ENCODE measurements at places on chromosomes 2 and 18.

GRCh38 chr2:9140645-9141044 is 66.0 kb upstream of the ASAP2 start:
- DNase-seq: no peak

DNA sequence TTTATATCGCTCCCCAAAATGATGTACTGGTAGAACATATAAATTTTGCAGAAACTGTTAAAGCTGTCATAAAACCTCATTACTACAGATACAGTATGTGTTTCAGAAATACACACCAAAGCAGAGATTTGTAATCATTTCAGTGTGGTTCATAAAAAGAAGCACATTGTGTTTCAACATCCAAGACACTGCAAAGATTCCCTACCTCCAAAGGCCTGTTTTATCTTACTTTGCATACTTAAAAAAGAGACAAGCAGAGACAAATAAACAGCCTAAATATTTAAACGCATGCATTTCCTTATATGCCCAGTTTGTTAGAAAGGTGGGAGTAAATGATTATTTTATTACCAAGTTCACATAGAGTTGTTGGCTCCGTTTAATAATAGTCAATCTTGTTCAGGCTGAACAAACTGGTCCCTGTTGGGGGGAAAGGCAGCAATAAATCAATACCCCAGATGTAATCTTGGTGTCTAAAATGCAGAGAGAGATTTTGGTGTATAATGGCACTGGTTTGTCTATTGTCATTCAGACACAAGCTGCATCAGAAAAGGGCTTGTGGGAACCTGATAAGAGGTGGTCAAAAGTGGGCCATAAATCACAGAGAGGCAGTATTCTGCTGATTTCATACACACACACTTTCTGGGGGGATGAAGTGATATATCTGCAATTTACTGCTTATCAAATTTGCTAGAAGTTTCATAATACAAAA is 321.4 kb upstream of the ETAA1 start:
- no peak for DNase-seq

DNA sequence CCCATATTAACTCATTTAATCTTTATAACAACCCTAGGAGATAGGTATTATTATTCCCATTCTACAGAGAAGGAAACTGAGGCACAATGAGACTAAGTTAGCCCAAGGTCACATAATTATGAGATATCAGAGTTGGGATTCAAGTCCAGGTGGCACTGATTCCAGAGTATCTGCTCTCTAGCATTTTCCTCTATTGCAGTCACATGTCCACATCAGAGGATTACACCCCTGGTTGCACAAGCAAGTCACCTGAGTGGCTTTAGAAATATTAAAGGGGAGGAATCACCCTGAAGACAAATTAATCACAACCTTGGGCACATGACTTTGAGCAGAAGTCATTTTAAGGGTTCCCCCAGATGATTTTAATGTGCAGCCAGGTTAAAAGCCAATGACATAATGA is 23.8 kb downstream of the SRD5A2 start:
- DNase-seq: no peak

GRCh38 chr2:237895544-237896506 is 36.4 kb downstream of the RAMP1 start:
- no peak for DNase-seq

DNA sequence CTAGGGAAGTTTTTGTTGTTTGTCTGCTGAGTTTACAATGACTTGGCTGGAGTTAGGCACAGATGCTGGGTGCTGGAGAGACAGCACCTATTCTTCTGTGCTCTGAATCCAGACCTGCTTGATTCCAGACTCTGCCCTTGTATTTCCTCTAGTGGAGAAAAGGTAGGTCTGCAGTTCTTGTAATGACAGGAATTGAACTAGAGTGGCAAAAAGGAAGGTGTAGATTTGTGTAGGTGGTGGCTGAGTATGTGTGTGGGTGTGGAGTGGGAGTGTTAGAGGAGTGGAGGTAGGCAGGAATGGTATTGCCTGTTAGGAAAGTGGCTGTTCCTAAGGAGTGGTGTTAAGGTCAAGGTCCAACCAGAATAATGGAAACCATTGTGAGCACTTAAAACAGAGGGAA is 71.9 kb upstream of the LYPD6 start:
- DNase-seq: no peak

GRCh38 chr18:47754311-47755101 is 176.0 kb downstream of the SMAD2 start:
- DNase-seq: peak; percentile 44

GRCh38 chr2:137670111-137670510 is 294.2 kb upstream of the HNMT start:
- DNase-seq: no peak

DNA sequence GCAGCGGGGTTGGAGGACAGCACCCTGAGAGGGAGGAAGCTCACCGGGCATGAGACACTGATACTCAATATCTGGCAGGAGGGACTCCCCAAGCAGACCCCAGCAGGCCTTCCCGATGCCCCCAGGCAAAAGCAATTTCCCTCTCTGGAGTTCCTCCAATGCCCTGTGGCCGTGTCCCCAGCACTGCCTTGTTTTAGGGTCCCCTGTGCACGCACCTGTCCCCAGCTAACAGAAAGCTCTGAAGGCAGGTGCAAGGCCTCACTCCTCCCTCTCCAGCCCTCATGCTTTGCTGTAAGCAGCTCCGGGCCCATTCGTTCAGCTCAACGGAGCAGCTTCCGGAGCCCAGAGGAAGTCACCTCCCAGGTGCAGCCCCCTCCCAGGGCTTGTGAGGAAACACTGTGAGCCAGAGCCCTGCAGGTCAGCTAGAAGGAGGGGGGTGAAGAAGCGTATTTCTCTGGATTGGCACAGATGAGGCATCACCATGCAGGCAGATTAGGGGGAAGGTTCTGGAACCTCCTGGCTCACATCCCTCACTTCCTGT is 50.3 kb upstream of the ID2 start:
- no peak for DNase-seq

DNA sequence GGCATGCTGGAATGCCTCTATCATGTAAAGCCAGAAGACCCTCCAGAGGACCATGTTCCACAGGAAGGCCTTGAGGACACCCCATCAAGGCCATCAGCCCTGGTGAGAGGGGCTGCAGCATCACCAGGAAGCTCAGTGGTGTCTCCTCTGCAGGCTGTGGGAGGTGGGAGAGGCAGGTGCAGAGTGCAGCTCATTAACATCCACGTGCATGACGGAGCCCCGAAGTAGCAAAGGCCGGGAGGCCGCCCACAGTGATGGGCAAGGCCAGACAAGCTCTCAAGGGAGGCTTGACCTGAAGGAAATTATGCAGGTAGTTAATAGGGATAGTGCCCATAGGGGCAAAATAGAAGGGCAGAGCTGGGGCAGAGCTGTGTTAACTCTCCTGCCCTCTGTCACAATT is 30.3 kb upstream of the SMCHD1 start:
- DNase-seq: no peak

DNA sequence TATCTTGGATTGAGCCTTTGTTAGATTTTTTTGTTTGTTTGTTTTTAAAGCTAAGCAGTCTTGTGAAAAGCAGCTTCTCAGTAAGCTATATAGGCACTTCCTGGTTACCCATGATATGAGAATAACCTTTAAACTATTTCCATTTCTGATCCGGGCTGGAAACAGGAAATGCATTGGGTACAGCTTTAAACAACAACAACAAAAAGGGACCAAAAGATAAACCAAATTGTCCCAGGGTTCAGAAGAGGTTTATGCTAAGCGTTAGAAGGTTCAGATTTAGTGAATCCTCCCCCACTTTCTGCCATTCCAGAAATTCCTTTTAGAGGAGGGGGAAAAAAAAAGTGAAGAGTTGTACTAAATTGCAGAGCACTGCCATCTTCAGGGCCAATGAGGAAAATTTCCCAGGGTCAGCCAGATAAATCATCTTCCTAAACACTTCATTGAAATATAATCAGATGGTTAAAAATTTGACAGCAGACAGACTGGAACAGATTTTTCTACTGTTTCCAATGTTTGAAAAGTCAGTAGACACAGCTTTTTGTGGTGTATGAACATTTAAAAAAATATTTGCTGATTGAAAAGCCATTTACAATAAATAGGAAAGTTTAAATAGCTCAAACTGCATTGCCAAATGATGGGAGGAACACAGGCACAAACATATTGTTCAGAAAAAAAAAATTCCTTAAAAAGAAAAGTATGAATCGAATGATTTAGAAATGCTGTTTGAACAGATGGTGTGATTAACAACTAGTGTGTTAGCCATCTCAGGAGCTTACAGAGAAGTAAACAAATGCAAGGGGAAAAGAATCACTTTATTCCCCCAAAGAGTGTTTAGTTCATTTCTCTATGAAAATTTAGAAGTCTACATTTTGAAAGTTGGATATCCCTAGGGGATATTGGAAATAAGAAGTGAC is 189.9 kb upstream of the TANK start:
- DNase-seq: peak; percentile 83

DNA sequence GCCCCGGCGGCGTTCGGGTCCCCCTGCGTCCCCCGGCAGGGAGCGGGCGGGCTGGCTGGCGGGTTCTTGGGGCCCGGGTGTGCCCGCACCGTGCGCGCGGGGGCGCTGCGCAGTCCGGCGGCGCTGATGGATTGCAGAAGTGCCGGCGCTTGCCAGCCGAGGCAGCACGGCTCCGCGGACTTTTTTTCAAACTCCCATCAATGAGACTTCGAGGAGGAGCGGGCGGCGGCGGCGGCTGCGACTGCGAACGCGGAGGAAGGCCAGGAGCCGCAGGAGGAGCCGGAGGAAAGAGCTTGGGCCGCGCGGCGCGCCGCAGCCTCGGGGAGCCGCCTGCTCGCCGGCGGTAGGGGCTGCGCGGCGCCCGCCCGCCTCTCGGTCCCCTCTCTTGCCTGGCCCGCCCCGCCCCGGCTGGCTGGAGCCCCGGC is at the start of gene GLI2:
GLI2 (plus strand) TSS at position 123 of the 425 bp plus-strand sequence. CDS start 61,453 bp downstream, outside the sequence.
- peak; percentile 79 for DNase-seq

DNA sequence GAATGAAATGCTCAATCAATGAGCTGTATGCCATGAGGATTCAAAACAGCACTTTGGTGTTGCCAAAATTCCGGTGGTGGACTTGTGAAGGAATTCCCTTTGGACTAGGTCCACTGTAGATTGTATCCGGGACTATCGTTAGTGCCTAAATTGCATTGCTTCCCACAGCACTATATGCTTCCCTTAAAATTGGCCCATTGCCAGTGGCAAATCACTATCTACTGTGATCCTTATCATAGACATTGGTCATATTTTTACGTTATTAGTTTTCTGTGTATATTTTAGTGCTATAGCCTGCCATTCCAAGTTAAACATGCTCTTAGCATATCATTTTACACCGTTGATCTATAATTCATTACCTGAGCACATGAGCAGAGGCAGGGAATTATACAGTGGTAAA is 1.7 kb downstream of the PJVK start:
- DNase-seq: no peak

DNA sequence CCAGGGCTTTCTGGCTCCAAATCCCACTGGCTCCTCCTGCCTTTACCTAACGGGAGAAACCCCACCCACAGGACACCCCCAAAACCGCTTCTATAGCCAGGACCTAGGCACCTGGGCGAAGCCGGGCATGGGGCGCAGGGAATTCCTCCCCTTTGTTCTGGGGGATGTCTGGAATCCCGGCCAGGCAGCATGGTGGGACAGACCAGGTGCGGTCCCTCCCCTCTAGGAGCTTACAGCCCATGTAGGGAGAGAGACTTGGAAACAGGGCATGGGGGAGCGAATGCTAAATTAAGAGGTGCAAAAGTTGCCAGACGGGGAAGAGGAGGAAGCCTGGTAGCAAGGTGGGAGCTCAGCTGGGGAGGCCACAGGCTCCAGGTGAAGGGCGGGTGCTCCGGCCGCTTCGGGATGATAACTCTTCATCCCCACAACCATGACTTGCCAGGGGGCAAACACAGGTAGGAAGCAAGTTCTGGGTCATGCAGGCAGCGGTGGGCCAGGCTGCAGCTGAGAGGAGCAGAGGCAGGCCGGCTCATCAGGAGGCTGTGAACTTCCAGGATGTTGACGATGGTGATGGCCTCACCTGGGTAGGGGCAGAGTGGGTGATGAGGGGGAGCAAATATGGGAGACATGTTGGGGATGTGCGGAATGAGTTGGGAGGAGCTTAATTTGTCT is 1.3 kb downstream of the TMEM37 start:
- DNase-seq: no peak

GRCh38 chr2:226520723-226521122 is 278.9 kb downstream of the IRS1 start:
- no peak for DNase-seq

DNA sequence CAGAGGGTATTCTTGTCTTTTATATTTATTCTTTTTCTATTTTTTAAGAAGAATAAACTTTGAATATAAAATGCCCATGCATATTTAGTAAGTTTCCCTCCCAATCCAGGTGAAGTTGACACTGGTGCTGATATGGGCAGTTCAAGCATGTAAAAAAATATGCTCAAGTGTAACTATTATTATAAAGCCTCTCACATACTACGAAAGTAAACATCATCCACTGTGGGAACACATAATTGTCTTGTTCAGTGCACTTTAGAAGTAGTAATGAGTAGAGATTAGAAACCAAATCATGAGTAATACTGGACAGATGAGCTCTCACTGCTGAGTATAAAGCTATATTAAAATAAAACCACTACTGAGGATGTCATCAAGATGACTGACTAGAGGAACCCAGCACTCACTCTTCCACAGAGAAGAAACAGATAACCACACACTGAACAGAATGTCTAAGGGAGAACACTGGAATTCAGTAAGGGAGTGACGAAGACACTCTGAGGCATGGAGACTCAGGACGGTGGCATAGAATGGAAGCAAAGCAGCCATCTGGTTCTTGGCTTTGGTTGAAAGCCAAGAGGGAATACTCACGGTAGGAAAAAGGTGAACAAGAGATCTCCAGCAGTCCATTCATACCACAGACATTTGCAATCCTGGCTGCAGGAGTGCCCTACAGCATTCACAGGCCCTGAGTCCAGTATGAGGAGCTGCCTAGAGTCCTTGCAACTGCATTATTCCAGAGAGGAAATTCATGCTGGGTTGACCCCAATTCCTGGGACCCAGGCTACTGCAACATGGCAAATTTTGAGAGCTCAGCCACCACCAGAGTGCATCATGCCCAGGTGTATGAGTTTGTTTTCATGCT is 9.5 kb upstream of the FAM110C start:
- DNase-seq: peak; percentile 47

- DNase-seq: no peak
These were observed 864.4 kb upstream of the KLHL29 start for GRCh38 chr2:22520369-22521288.

- no peak for DNase-seq
These were observed 403.7 kb downstream of the CCDC85A start for GRCh38 chr2:56587456-56587855.

DNA sequence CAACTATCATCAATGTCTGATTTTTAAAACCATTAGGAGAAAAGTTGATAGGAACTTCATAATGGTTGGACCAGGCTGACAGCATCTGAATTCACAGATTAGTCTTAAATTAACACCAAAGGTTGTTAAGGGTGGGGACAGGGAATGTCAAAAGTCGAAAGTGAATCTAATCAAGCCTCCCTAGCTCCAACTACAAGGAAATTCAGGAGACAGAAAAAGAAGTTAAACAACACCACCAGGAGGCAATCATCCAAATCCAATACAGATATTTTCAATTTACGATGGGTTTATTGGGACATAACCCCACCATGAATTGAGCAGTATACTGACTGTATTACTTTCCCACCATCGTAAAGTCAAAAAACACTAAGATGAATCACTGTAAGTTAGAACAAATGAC is 32.8 kb downstream of the ATF2 start:
- DNase-seq: no peak

- peak; percentile 89 for DNase-seq
These were observed 208.7 kb downstream of the KCNE4 start for GRCh38 chr2:223260681-223261080.

All from kidney tubule cell (primary cell).